ENCODE measurements at places on chromosomes 2 and 18. TPM values are rescaled to one million over a fixed set of nuclear protein-coding genes. Genes with fewer than 3 reads are reported as not detected.

DNA sequence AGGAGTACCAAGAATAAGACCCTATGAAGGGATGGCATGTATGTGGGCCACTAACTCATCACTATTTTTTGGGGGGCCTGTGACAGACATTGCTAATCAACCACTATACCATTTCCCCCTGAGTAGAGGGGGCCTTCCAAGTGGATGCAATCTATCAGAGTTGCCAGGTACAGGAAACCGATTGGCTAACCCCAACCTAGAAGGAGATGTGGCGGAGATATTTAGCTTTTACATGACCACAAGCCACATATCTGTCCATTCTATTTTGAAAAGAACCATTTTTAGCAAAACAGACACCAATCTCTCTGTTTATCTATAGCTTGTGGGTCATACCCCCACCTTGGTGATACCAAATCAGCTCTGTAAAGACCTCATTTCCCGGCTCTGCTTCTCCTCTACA, 51.0 kb downstream of the PAX8 start:
- no peak for DNase-seq
- H3K27ac ChIP-seq, result no peak overlapping the region
- H3K4me1 ChIP-seq, result peaks cover 2% of the 10 kb centered on the region
- H3K4me3 ChIP-seq, result no peak overlapping the region
- no peaks in the 10 kb centered on the region for H3K27me3 ChIP-seq

GRCh38 chr2:107025869-107026380, 140.0 kb upstream of the ST6GAL2 start:
- H3K27ac ChIP-seq, result no peak overlapping the region
- H3K4me3 ChIP-seq, result no peak overlapping the region
- no peak for DNase-seq
- H3K4me1 ChIP-seq, result no peaks in the 10 kb centered on the region
- no peaks in the 10 kb centered on the region for H3K36me3 ChIP-seq

DNA sequence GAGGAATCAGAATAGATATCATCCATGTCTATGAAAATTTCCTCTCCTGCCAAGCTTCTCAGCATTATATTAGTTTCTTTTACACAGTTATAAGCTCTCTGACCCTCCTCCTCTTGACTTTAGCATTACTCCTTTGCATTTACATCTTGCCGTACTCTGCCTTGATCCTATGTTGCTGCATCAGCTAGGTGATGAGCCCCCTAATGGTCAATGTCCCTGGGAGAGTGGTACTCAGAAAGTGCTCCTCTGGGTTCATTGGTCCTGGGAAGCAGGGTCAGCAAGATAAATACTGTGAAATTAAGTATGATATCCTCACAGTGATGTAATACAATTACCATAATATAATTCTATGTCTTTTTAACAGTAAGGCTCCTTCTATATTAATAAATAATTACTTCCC, 74.1 kb downstream of the PKP4 start:
- H3K4me3 ChIP-seq, result no peak overlapping the region
- no peak for DNase-seq
- H3K36me3 ChIP-seq, result no peaks in the 10 kb centered on the region
- H3K27me3 ChIP-seq, result no peaks in the 10 kb centered on the region

GRCh38 chr2:158745866-158746382, 49.2 kb upstream of the DAPL1 start:
- H3K27ac ChIP-seq, result no peak overlapping the region
- no peaks in the 10 kb centered on the region for H3K27me3 ChIP-seq
- no peaks in the 10 kb centered on the region for H3K36me3 ChIP-seq
- H3K4me1 ChIP-seq, result no peaks in the 10 kb centered on the region
- DNase-seq, result no peak

- H3K4me1 ChIP-seq, result peaks cover 5% of the 10 kb centered on the region
- no peak overlapping the region for H3K4me3 ChIP-seq
- peak; percentile 17 for DNase-seq
Measured at GRCh38 chr2:225464346-225465025, 65.0 kb downstream of the NYAP2 start.

GRCh38 chr2:173754837-173755236, 210.3 kb downstream of the SP3 start:
- DNase-seq, result no peak
- no peak overlapping the region for H3K4me3 ChIP-seq
- no peaks in the 10 kb centered on the region for H3K4me1 ChIP-seq
- no peaks in the 10 kb centered on the region for H3K36me3 ChIP-seq

- H3K27me3 ChIP-seq, result no peaks in the 10 kb centered on the region
- peaks cover 86% of the 10 kb centered on the region for H3K36me3 ChIP-seq
- DNase-seq, result no peak
- no peak overlapping the region for H3K4me3 ChIP-seq
- H3K27ac ChIP-seq, result no peak overlapping the region
Measured at GRCh38 chr2:113182471-113183260, 8.9 kb downstream of the PSD4 start.

DNA sequence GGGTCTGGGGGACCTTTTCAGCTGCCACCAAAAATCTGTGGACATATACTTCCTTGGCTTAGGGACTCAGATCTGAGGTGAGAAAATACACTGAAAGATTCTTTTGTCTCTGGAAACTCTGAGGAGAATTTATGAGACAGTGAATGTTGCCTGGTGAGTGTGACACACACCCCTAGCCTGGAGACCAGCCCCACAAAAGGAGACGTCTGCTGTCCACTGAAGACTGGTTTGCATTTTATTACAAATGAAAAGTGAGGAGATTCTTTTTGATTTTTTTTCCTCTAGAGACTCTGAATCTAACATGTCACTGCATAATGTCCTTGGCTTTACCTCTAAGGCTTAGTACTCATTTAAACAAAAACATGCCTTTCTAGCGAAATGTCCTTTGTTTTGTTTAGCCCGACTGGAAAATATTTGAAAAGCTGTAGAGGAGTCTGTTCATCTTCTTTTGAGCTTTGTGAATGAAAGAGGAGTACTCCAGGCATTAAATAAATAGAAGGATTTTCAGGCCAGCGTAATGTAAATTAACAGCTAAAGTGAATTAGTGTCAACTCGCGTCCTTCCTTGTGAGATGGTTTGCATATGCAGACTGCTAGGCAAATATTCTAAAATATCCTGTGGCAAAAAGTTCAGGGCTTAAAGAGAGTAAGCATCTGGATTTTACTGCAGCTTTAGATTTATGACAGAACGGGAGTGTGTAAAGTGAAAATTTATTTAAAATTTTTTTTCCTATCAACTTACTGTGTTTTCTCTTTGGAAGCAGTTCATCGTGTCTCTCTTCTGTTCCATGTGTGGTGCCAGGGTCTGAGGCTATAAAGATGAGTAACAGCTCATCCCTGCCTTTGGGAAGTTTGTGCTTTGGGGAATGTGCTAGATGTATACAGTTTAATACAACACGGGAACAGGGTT, 125.4 kb downstream of the VWA3B start:
- H3K27me3 ChIP-seq, result peaks cover 8% of the 10 kb centered on the region
- DNase-seq, result no peak
- H3K27ac ChIP-seq, result no peak overlapping the region
- H3K36me3 ChIP-seq, result no peaks in the 10 kb centered on the region
- no peak overlapping the region for H3K4me3 ChIP-seq
- H3K4me1 ChIP-seq, result no peaks in the 10 kb centered on the region

DNA sequence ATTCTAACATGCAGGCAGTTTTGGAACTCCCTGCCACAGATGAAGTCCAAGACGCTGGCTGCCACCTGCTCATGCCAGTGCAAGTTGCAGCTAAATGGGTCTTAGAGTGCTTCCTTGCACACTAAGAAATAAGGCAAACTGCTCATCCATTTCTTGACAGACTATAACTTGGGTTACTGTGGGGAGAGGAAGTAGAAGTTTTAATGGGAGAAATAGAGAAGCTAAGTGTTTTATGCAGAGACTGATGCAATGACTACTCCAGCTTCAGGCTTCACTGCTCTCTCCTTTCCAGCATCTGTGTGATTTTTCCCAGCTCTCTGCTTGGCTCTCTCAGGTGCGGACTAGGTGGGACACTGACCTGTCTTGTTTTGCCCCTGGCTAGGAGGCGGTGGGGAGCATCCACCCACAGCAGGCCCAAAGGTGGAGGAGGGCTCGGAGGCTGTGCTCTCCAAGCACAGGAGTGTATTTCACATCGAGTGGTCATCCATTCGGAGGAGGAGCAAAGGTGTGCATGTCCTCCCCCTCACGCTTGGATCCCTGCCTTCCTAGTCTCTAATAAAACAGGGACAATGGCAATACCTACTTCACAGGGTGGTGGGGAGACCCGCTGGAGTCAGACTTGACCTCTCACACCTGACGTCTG, 48.2 kb downstream of the SLC14A2 start:
- H3K36me3 ChIP-seq, result no peaks in the 10 kb centered on the region
- no peak for DNase-seq
- no peaks in the 10 kb centered on the region for H3K27me3 ChIP-seq
- H3K27ac ChIP-seq, result no peak overlapping the region
- H3K4me3 ChIP-seq, result no peak overlapping the region

Gene ZC3H6
- total RNA-seq, result 9.3 TPM

Gene MPV17
- 51.1 TPM for total RNA-seq

Data from thymus (tissue), 14 donors.